Activated naive CD8-positive, alpha-beta T cell treated with anti-CD3 and anti-CD28 coated beads, Interleukin-2, amount 50 U/mL, for 24 hours (primary cell): ENCODE measurements at places on chromosomes 7 and 10.

GRCh38 chr10:132562916-132563456 is 25.4 kb downstream of the INPP5A start:
- DNase-seq, result no peak

DNA sequence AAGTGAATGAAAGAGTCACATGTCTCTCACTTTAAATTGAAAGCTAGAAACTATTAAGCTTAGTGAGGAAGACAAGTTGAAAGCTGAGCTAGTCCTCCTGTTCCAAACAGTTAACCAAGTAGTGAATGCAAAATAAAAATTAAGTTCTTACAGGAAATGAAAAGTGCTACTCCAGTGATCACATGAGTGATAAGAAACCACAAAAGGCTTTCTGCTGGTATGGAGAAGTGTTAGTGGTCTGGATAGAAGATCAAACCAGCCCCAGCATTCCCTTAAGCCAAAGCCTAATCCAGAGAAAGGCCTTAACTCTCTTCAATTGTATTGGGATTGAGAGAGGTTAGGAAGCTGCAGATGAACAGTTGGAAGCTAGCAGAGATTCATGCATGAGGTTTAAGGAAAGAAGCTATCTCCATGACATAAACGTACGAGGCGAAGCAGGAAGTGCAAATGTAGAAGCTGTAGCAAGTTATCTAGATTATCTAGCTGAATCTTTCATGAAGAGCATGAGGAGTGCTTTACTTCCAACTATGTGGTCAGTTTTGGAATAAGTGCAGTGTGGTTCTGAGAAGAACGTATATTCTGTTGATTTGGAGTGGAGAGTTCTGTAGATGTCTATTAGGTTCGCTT is 261.6 kb downstream of the MDFIC start:
- no peak for DNase-seq

DNA sequence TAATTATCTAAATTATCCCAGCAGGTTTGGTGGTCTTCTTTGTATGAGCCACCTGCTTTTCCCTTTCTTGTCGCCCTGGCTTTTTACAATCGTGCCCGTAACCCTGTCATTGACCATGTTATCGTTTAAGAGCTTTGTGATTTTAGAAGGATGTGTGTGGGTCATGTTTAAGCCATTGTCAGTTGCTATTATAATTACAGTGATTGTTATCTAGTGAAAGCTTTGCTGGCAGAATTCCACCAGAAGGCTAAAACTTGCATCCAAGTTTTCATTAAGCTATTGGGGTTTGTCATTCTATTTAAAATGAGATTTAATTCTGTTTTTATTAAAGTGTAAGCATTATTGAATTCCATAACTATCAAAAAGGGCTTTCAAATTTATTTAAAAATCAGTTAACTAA is 354.2 kb upstream of the TMEM229A start:
- no peak for DNase-seq

GRCh38 chr10:112434988-112435619 is 11.6 kb downstream of the ZDHHC6 start:
- no peak for DNase-seq

GRCh38 chr7:88523645-88524044 is 217.0 kb upstream of the STEAP4 start:
- no peak for DNase-seq

DNA sequence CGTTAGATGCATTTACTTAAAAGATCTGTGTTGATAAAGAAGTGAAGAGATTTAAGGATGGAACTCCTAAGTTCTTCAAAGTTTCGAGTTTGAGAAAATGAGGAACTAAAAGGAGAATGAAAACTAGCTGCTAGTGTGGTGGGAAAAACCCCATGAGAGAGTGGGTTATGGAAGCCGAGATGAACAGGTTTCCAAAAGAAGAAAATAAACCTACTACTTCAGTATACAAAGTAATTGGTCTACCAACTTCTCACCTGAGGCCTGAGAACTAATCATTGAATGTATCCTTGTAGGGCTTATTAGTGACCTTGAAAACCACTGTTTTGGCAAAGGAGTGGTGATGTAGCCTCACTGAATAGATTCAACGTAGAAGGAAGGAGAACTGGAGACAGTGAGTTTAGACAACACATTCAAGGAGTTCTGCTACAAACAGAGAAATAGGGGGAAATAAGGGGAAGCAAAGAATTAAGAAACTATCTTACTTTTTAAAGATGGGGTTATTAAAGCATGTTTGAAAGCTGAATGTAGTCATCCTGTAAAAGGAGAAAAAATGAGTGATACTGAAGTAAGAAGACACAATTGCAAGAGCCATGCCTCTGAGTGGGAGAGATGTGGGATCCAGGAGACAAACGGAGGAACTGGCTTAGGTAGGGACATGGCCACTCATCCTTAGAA is 50.8 kb downstream of the CH25H start:
- DNase-seq, result no peak

- no peak for DNase-seq
Measured at GRCh38 chr7:28168393-28169158, 12.0 kb downstream of the JAZF1 start.

DNA sequence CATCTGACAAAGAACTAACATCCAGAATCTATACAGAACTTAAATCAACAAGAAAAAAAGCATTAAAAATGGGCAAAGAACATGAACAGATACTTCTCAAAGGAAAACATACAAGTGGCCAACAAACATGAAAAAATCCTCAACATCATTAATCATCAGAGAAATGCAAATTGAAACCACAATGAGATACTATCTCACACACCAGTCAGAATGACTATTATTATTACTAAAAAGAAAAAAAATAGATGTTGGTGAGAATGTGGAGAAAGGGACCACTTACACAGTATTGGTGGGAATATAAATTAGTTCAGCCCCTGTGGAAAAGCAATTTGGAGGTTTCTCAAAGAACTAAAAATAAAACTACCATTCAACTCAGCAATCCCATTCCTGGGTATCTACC is 89.1 kb upstream of the ADO start:
- no peak for DNase-seq

DNA sequence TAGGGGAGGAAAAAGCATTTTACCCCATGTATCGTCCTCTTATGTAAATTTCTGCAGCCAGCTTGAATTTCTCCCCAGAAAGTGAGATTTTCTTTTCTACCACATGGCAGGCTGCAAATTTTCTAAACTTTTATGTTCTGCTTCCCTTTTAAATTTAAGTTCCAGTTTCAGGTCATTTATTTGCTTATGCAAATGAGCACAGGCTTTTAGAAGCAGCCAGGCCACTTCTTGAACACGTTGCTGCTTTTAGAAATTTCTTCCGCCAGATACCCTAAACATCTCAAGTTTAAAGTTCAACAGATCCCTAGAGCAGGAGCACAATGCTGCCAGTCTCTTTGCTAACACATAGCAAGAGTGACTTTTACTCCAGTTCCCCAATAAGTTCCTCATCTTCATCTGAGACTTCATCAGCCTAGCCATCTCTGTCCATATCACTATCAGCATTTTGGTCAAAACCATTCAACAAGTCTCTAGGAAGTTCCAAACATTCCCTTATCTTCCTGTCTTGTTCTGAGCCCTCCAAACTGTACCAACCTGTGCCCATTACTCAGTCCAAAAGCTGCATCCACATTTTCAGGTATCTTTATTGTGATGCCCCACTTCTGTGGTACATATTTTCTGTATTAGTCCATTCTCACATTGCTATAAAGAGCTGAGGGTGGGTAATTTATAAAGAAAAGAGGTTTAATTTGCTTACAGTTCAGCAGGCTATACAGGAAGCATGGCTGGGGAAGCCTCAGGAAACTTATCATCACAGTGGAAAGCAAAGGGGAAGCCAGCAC is 16.3 kb downstream of the EZH2 start:
- DNase-seq, result no peak

GRCh38 chr10:116263870-116264655 is 8.9 kb downstream of the GFRA1 start:
- no peak for DNase-seq

- DNase-seq, result no peak
Measured at GRCh38 chr7:151194188-151194587, 7.1 kb upstream of the ASB10 start.

- DNase-seq, result no peak
Measured at GRCh38 chr7:140267381-140268226, 90.8 kb upstream of the KDM7A start.

DNA sequence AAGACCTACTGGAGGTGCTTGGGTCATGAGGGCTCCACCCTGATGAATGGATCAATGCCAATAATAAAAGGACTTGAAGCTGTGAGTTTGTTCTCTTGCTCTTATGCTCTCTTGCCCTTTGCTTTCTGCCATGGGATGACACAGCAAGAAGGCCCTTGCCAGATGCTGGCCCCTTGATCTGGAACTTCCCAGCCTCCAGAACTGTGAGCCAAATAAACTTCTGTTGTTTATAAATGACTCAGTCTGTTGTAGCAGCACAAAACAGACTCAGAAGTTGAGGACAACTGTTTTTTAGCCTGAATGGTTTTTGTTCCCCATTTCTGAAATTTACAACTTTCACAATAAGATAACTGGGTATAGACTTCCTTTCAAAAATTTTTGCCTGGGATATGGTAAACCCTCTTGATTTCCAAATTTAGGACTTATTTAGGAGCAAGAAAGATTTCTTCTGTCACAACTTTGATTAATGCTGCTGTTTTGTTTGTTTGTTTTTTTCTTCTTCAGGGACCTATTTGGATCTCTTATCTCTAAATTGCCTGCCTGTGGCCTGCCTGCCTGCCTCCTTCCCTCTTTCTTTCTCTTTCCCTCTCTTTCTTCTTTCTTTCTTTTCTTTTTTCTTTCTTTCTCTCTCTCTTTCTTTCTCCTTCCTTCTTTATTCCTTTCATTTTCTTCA is 12.1 kb downstream of the ENTPD1 start:
- no peak for DNase-seq

DNA sequence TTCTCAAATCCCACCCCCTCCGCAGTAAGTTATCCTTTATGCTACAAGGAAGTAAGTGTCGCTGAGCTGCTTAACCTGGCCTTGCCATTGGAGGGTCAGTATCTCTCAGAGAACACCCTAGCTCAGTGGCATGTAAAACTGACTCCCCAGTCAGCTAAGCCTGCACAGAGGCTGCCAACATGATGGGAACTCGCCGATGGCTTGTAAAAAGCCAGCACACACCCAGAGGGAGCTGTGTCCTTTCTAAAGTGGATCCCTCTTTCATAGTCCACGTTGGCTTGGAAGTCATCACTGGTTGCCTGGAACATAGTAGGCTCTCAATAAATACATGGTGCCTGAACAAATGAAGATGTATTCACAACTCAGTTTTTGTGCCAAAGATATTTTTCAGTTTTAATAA is 249.1 kb upstream of the YAE1 start:
- DNase-seq, result no peak

GRCh38 chr10:124544711-124545110 is 83.1 kb downstream of the LHPP start:
- DNase-seq, result no peak

DNA sequence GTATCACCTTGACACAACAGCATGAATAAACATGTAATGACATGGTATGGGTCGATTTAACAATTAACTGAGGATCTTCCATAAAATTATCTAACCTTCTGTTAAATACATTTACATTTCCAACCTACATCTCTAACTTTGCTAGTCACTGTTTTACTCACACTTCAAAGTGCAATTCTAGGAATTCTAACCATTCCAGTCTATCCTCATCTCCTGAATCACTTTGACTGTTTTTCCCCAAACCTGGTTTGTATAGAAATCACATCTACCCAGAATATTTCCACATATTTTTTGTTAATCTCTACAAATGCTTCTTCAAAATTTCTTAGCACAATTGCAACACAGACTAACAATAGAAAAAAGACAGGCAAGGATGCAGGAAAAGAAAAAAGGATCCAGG is 6.2 kb downstream of the ABI1 start:
- no peak for DNase-seq

- DNase-seq, result no peak
Measured at GRCh38 chr7:143288836-143289235, 685 bp downstream of the CASP2 start.

GRCh38 chr10:11758527-11759236 is 16.5 kb downstream of the ECHDC3 start:
- DNase-seq, result no peak

DNA sequence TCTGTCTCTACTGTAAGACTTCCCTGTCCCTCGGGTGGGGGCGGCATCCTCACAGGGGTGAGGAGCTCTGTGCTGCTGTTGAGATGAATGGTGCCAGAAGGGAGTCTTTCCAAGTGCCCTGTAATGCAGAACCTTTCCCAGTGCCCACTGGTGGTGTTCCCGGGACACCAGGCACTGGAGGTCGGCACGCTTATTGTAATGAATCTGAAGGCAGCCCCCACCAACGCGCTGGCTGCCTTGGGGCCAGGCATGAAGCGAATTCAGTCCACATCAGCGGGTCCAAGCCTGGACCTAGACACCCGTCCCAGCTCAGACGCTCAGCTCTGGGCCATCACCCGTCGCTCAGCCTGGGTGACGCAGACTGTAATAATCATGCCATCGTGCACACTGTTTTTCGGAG is 592.9 kb downstream of the DNAJB6 start:
- no peak for DNase-seq

- no peak for DNase-seq
Measured at GRCh38 chr10:22998091-22998490, 70.2 kb downstream of the ARMC3 start.
